ENCODE measurements at places on chromosomes 6 and 20. TPM values are rescaled to one million over a fixed set of nuclear protein-coding genes. Genes with fewer than 3 reads are reported as not detected.

CST9L gene
- 0.11 TPM for total RNA-seq

FERMT1 gene
- 5.2 TPM for total RNA-seq

KCNK5 gene
- under 0.01 TPM for total RNA-seq

NCOA3 gene
- 24.8 TPM for total RNA-seq

SLCO4A1 gene
- 2.0 TPM for total RNA-seq

CEP85L gene
- 20.4 TPM for total RNA-seq

FKBP1C gene
- 0.12 TPM for total RNA-seq

PAQR8 gene
- total RNA-seq: 4.1 TPM

APCDD1L gene
- 11.0 TPM for total RNA-seq

RBPJL gene
- not detected for total RNA-seq

VPS16 gene
- total RNA-seq: 68.6 TPM

TREM2 gene
- total RNA-seq: not detected

MEI4 gene
- total RNA-seq: not detected

RHAG gene
- not detected for total RNA-seq

HLA-DRB1 gene
- not detected for total RNA-seq

PDE10A gene
- total RNA-seq: 2.3 TPM

FNDC1 gene
- under 0.01 TPM for total RNA-seq

PAK5 gene
- total RNA-seq: not detected

SDC4 gene
- 129 TPM for total RNA-seq

BANF2 gene
- total RNA-seq: not detected

PPIL6 gene
- total RNA-seq: 5.0 TPM

UNC93A gene
- total RNA-seq: not detected

SMPD2 gene
- 8.3 TPM for total RNA-seq

CLVS2 gene
- 0.12 TPM for total RNA-seq

BPIFB3 gene
- total RNA-seq: not detected

SLC22A2 gene
- total RNA-seq: 0.12 TPM

PNPLA1 gene
- total RNA-seq: not detected

AKAP7 gene
- total RNA-seq: 5.6 TPM

ADTRP gene
- total RNA-seq: 6.9 TPM

FOXS1 gene
- total RNA-seq: 0.12 TPM

WFDC12 gene
- not detected for total RNA-seq
